ENCODE measurements at places on chromosomes 7 and 10.

GRCh38 chr7:127901895-127902703 lies 129.1 kb downstream of the LRRC4 start:
- no peak for DNase-seq

DNA sequence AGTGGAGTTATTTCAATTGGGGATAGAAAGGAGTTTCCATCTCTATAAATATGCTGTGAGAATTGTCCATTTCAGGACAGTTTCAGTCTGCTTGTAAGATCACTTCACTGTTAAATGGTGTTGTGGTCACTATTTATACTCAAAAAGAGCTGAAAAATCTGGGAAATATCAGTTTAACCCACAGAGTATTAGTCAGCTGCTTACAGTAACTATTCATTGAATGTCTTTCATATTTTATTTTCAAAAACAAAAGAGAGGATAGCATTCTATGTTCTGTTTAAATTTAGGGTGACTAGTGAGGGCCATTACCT lies 85.4 kb upstream of the PLXDC2 start:
- no peak for DNase-seq

DNA sequence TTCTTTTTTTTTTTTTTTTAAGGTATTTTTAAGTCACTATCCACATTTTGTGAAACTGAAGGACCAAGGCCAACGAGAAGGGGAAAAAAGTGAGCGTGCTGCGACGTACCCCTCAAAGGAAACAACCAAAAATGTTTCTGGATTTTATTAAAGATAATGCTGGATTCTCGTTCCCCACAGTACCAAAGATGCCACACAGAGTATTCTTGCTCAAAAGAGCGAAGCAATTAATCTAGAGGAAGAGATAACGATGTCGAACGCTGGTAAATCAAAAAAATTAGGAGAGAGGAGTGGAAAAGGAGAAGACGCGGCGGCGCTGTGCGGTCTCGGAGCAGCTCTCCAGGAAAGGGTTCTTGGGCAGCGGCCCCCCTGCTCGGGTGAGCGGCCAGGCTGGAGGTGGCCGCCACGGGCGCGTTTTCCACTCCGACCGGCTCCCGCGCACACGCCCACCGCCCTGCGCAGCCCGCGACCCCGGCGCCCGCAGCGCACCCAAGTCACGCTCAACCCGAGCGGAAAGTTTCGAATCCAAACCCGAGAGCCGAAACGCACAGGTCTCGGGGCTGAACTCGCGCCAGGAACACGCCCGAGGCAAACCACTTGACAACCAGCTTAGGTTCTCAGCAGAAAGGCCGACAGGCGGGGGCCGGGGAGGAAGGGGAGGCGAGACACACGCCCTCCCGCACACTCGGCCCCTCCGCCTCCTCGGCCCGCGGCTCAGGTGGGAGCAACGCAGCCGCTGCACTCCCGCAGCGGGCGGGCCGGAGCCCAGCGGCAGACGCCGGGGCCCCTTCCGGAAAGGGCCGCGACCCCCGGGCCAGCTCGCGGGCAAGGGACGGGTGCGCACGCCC lies 989 bp downstream of the SRPK2 start:
- DNase-seq, result peak; percentile 26

DNA sequence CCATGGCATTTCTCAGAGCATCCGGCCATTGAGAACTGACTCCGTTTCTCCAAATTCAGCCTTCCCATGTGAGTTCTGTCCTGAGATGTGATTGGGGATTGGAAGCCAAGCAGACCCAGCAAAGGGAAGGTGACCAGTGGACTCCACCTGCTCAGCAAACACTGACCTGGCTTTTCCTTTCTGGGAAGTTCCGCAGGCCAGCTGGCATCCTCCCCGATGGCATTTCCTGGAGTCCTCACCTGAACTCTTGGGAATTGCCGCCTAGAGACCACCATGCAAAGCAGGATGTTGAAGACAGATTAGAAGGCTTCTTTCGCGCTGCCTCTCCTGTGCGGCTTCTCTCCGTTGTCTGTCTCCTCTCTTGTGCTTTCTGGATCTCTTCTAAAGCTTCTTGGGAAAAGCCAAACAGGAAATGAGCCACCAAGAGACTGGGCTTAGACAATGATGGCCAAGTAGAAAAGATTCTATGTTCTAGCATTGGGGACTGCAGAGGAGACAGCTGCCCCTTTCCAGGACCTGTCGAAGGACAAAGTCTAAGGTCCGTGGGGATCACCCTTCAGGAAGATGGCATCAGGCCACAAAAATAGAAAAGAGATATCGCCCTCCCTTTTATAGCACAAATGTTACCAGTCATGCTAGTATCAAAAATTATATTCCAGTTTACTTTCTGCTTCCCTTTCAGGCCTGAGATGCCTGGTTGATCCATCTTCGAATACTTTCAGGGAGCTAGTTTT lies 103.7 kb upstream of the INSYN2A start:
- DNase-seq, result no peak

DNA sequence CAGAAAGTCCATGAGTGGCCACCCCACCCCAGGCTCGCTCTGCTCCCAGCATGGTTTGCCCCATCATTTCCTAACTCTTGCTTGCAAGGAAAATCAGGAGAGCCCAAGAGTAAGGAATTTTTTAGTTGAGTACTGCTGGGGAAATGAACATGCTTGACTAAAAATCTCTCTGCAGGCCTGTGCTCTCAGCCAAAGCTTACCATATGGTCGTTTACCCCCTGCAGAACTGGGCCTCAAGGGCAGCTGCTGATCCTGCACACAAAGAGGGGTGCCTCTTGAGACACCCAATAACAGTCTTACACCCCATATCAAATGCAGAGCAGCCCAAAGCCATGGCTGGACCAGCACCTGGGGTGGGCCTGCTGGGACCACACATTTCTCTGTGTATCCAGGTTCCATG lies 183.2 kb downstream of the CXCL12 start:
- no peak for DNase-seq

GRCh38 chr7:46864716-46865115 lies 717.2 kb downstream of the TNS3 start:
- no peak for DNase-seq

GRCh38 chr7:136496551-136496950 lies 371.9 kb upstream of the CHRM2 start:
- no peak for DNase-seq

DNA sequence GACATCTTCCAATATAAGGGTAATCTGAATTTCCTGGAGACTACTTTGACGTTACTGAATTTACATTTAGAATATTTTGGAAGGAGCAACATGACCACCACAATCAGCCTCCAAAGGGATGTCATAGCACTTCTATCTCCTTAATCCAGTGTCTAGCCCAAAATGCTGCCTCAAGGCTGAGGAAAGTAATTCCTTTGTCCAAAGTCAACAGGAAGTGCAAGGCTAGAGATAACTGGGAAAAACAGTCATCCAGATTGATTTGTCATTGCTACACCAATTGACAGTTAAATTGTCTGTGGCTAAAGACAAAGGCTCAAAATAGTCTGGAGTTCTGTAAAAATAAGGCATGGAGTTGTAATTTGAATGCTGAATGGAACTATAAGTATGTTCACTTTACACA lies 3.9 kb upstream of the TFPI2 start:
- DNase-seq, result no peak

- DNase-seq, result no peak
Measured at GRCh38 chr7:83178066-83178465, 15.4 kb upstream of the PCLO start.

- no peak for DNase-seq
Measured at GRCh38 chr7:156659961-156660360, 19.4 kb downstream of the RNF32 start.

- DNase-seq, result no peak
Measured at GRCh38 chr10:44977287-44978212, 1.1 kb downstream of the DEPP1 start.

GRCh38 chr10:75717126-75717916 lies 285.9 kb downstream of the LRMDA start:
- no peak for DNase-seq

GRCh38 chr7:47792521-47793121 lies 155.6 kb downstream of the PKD1L1 start:
- DNase-seq, result no peak

- no peak for DNase-seq
Measured at GRCh38 chr10:72812415-72812752, 81.2 kb upstream of the OIT3 start.

All from stimulated activated CD4-positive, alpha-beta T cell treated with anti-CD3 and anti-CD28 coated beads, Interleukin-4, amount 100 ng/mL, for 48 hours (primary cell).